ENCODE measurements at places on chromosomes 2 and 18.

- no peak for DNase-seq
Measured at GRCh38 chr2:39492716-39493115, 55.6 kb upstream of the MAP4K3 start.

GRCh38 chr18:49878567-49879270 is 65.4 kb upstream of the ACAA2 start:
- DNase-seq, result no peak

DNA sequence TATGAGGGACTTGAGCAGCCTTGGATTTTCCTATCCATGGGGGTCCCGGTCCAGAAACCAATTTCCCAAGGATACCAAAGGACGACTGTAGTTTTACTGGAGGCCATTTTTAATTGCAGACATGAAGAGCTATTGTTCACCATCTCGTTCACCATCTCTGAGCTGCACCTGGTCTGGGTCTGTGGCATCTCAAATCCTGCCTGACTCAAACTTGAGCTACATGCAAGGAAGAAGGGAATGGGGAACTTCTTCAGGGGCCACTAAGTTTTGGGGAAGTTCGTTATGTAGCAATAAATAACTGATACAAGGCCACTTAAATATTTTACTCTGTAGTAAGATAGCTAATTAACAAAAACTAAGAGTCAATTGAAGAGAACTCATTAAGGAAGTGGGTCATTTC is 2.1 kb upstream of the SMCHD1 start:
- DNase-seq, result no peak

DNA sequence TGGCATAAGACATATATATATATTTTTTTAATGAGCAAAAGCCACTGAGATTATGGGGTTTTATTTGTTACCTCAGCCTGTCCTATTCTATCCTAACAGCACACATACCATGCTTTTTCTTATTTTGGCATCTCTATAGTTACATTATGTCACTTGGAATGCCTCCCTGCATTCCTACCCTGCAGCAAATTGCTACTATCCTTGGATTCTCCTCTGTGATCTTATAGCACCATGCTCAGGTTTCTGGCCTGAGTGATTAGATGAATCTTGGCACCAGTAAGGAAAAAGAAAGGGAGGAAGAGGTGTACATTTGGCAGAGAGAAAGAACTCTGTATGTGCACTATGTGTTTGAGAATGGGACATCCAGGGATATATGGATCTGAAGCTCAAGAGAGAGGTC is 86.3 kb upstream of the PELI1 start:
- no peak for DNase-seq

GRCh38 chr2:146370826-146371225 is 1474.0 kb upstream of the ACVR2A start:
- DNase-seq, result no peak

DNA sequence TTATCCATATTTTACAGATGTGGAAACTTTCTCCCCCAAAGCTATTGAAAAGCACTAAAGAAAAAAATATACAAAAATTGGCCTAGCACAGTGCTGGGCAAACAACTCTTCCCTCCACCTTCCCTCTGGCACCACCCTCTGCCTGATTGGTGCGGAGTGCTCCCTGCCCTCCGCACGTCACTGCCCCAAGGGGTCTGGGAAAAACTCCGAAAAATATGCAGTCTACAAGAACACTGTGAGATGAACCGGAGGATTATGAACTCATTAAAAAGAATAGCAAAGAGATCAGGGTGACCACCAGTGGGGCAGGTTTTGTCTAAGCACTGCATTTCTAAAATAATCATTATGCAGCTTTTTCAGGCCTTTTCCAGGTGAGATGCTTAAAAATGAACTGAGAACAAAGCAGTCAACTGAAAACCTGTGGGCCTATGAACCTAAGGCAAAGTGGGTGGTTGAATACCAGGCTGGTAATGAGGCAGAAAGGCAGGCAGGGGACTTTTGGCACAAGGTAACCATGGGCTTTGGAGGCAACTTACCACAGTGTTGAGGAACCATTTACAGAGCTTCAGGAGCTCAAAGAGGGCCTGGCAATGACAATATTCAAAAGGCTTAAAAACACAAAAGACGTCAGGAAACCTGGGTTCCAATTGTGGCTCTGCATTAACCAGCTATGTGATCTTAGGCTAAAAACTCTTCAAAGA is 57.5 kb downstream of the AAK1 start:
- DNase-seq, result no peak

DNA sequence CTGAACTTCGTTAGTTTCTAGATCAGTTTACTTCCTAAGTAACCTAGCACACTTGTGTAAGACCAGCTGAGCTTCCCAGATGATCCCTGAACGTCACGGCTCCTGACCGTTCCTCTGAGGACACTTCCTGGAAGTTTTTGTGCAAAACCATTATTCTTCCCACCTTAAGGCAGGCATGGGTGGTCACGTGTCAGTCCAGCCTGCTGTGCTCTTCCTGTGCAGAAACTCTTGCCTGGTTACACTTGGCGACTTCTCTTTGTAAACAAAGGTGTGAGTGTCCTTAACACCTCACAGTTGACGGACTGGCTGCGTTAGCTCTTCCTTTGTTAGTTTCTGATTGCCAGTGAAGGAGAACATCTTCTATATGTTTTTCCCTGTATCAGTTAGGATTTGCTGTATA is 118.3 kb downstream of the SH3RF3 start:
- DNase-seq, result no peak
